ENCODE measurements at places on chromosomes 1 and 21.
A peak's percentile ranks its signal among the peaks of the same experiment; 100 is the strongest.

DNA sequence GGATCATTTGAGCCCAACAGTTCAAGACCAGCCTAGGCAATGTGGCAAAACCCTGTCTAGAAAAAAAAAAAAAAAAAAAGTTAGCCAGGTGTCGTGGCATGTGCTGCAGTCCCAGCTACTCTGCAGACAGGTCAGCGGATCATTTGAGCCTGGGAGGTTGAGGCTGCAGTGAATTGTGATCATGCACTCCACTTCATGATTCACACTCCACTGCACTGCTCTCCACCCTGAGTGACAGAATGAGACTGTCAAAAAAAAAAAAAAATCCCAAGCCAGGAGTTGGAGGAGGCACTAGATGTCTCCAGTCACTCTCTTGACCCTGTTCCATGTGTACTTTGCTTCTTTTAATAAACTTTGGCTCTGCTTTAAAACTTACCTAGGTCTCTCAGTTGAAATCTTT is 51.0 kb upstream of the OLFM3 start:
- no peak for DNase-seq

DNA sequence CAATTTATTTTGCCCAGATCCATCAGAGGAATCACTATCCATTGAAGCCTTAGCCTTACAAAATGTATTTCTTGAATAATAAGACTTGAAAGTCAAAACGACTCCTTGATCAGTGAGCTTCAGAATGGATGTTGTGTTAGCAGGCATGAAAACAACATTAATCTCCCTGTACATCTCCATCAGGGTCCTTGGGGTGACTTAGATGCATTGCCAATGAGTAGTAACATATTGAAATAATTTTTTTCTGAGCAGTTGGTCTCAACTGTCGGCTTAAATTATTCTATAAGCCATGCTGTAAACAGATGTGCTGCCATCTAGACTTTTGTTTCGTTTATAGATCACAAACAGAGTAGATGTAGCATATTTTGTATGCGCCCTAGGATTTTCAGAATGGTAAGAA is 482.0 kb downstream of the AMY1C start:
- no peak for DNase-seq

- DNase-seq = no peak
These were observed 77.2 kb upstream of the CDC42BPA start for GRCh38 chr1:227395426-227396028.

- DNase-seq = no peak
These were observed 92.3 kb upstream of the ESRRG start for GRCh38 chr1:216815260-216816131.

- DNase-seq = no peak
These were observed 12.3 kb downstream of the LDLRAP1 start for GRCh38 chr1:25555753-25556092.

DNA sequence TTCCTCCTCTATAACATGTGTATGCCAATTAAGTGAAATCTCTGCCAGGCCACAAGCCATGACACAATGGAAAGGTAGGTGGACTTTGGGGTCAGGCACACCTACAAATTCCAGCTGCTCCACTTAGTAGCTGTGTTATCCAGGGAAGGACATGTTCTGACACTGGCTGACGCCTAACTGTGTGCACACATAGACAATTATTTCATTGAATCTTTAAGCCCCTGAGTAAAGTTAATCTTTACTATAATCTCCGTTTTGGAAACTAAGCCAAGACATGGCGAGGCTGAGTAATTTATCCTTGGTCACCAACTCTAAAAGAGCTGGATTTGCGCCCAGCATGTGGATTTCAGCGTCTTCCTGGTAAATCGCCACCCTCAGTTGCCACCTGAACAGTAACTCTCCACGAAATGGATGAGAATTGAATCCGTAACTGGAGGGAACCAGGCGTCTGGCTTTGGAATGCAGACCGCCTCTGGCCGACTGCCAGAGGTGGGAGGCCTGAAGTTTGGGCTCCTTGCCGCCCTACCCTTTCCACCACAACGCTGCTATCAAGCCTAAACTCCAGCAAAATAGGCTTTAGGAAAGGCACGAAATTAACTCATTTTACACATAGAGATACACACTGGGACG is 888 bp upstream of the SNRPE start:
- DNase-seq = peak; percentile 67

DNA sequence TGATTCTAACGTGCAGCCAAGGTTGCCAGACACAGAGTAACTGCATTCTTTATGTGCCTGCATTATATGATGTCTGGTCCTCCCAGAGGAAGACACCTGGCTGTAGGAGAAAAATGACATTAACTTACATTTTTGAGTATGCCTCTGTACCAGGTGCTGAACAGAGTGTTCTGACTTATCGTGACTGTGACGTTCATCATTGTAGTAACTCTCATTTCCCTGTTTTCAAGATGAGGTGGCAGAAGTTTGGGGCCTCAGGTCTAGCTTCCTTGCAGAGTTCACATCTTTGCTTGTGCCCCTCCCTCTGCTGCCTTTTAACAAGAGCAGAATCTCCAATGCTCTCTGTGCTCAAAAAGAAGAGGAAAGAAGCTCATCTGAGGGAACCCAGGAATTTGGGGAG is 488.0 kb downstream of the AJAP1 start:
- DNase-seq = no peak

GRCh38 chr1:8014381-8014988 is 11.6 kb downstream of the ERRFI1 start:
- no peak for DNase-seq

- peak; percentile 66 for DNase-seq
These were observed 673 bp downstream of the CD46 start for GRCh38 chr1:207752456-207752998.

DNA sequence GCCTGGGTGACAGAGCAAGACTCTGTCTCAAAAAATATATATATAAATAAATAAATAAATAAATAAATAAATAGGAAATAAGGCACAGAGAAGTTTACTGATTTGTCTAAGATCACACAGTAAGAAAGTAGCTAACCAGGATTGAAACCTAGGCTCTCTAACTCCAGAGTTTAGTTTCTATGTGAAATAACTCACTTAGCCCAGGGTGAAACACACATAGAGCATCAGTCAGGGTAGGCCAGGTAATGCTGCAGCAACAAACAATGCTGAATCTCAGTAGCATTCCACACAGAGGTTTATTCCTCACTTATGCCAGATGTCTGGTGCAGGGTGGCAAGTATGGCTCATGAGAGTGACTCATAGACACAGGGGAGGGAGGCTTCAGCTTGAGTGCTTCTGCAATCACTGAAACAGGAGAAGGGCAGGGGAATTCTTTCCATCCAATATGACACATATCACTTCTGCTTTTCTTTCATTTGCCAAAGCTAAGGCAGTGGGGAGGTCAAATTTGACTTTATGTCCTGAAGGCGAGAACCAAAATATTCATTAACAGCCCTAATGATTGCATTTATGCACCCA is 37.1 kb upstream of the KANK4 start:
- DNase-seq = no peak

DNA sequence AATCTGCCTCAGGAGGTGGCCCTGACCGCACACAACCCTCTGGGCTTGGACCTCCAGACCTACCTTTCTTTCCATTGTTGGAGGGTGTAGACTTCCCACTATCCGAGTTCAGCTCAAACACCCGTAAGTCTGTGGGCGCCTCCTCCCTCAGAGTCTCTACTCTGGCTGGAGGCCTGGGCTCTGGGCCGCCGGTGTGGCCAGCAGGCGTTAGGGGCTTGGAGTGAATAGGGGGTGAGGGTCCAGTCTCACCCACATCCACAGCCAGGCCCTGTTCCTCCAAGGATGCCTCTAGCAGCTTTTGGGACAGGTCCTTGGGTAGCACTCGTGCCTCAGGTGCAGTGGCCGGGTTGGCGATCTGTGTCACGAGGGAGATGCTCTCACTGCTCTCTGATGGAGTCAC is 13.9 kb downstream of the TSSK3 start:
- DNase-seq = no peak

- DNase-seq = peak; percentile 99
These were observed 1.7 kb downstream of the ZNF436 start for GRCh38 chr1:23367791-23368561.

DNA sequence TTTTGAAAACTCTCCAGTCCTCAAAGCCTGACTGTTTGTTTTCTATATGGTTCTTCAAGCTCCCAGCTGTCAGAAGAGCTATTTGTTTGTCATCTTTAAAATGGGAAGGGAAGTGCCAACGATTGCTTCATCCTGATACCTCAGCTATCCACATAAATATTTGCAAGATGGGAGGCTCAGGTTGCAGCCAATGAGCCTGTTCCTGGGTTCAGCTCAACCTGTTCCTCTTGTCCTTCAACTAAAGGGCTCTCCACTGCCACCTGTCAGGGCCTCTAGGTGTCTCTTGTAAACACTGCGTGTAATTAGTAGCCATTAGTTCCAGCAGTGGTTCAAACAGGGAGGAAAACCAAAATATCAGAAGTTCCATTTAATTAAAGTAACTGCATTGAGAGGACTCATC is 445.1 kb downstream of the AJAP1 start:
- no peak for DNase-seq

DNA sequence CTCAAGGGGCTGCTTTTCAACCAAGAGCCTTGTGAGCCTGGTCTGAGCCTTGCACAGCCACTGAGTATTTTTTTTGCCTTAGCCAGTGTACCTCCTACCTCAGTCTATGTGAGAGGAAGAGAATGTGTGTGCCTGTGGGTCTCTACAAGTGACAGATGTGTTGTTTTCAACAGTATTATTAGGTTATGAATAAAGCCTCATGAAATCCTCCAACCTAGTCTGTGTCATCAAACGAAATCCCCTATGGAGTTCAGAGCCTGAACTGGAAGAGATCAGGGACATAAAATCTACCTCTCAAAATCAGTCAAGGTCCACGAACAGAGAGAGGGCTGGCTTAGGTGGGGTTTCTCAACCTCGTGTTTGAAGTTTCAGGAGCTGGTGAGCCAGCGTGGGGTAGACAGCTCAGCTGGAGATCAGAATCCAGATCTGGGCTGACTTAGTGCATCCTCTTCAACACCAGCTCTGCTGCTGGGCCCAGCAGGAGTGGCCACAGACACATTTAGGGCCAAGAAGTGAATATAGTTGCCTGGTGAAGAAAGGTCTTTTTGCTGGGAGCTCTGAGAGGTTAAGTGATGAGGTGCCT is 8.2 kb downstream of the XKR8 start:
- no peak for DNase-seq

DNA sequence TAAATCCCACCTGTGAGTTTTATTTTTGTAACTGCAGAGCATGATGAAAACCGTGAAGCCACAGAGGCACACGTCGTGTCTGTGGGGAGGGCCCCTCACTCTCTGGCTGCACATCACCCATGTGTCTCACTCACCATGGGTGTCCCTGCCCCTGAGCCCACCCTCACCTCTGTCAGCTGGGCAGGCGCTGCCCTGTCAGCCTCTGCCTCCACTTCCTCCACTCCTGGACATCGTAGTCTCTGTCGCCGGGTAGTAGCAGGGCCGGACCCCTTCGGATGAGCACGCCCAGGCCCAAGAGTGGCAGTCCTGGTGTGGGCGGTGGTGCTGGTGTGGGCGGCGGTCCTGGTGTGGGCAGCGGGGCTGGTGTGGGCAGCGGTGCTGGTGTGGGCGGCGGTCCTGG is 37.3 kb downstream of the COL18A1 start:
- peak; percentile 43 for DNase-seq

- DNase-seq = peak; percentile 45
These were observed 513 bp downstream of the PBX1 start for GRCh38 chr1:164559342-164560051.

DNA sequence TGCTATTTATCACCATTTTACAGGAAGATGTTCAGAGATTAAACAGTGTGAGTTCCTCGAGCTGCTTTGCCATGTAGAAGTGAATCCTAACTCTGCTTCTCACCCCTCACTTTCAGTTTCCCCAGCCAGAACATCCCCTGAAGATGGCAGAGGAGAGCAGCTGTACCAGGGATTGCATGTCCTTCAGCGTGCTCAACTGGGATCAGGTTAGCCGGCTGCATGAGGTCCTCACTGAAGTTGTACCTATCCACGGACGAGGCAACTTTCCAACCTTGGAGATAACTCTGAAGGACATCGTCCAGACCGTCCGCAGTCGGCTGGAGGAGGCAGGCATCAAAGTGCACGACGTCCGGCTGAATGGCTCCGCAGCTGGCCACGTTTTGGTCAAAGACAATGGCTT is 16.9 kb downstream of the TENT5C start:
- DNase-seq = no peak

DNA sequence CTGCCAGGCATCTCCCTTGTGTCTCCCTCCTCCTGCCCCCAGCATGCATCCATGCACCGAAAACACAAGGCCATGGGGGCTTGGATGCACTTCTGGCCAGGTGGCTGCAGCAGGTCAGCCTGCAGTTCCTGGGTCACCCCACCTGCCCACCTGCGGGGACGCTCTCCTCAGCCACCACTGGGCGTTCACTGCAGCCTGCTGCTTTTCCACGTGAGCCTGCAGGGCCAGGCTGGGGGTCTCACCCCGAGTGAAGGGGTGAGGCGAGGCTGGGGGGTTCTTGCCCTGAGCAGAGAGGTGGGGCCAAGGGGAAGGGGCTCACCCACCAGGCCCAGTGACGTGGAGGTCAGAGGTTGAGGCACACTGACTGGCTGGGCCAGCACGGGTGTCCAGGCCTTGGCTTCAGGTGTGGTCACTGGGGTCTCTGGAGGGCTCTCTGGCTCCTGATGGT is 64.6 kb downstream of the WNT9A start:
- no peak for DNase-seq

- no peak for DNase-seq
These were observed 307.8 kb upstream of the USP25 start for GRCh38 chr21:15421947-15422346.

GRCh38 chr1:224816062-224816461 is 113.4 kb upstream of the DNAH14 start:
- no peak for DNase-seq

- no peak for DNase-seq
These were observed 16.7 kb upstream of the PDE9A start for GRCh38 chr21:42636520-42637266.

DNA sequence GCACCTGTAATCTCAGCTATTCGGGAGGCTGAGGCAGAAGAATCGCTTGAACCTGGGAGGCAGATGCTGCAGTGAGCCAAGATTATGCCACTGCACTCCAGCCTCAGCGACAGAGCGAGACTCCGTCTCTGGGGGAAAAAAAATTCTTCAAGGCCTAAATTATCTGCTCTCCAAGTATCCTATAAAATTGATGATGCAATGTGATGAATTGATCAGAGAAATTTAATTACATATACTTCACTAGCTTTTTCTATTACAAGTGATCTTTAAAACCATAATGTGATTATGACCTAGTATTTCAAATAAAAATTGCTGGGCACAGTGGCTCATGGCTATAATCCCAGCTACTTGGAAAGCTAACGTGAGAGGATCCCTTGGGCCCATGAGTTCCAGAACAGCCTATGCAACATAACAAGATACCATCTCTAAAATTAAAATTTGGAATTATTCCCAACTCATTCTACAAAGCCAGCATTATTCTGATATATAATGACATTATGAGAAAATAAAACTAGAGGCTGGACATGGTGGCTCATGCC is 43.7 kb downstream of the ARID4B start:
- no peak for DNase-seq

DNA sequence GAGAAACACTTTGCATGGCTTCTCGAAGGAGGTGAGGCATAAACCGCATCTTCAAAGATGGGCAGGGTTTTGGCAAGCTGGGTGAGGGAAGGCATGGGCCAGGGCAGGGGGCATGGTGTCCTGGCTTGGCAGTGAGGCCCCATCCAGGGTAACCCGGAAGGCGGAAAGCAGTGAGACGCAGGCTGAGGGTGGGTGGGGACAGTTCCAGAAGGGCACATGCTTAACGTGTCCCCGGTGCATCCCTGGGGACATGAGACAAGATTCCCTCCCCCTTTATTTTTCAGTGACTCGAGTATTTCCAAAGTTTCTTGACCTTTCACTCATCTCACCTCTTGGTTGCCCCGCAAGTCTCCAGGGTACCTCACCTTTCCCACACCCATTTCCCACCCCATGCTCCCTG is 122.8 kb upstream of the SLC25A33 start:
- DNase-seq = no peak
